ENCODE measurements at places on chromosomes 1 and 21. TPM values are rescaled to one million over a fixed set of nuclear protein-coding genes. Genes with fewer than 3 reads are reported as not detected.

GRCh38 chr1:115783311-115783710 is 14.8 kb upstream of the CASQ2 start:
- peak; percentile 10 for DNase-seq

- DNase-seq, result no peak
Observed at GRCh38 chr1:178953538-178954324, 72.0 kb upstream of the FAM20B start.

DNA sequence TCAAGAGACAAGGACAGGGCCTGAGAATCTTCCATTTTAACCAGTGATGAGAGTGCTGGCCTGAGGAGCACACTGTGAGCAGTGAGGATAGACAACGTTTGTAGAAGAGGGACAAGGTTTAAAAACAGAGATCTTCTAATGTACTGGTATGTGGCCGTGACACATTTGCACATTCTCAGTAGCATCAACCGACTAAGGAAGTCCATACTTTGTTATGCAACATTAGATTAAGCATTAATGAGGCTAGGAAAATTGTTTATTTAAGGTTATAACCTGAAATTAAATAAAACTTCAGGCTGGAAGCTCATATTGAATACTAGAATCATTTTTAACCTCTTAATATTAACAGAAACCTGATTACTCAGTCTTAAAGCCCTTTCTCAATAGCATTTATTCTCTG is 99.0 kb downstream of the SLC45A1 start:
- DNase-seq, result no peak

DNA sequence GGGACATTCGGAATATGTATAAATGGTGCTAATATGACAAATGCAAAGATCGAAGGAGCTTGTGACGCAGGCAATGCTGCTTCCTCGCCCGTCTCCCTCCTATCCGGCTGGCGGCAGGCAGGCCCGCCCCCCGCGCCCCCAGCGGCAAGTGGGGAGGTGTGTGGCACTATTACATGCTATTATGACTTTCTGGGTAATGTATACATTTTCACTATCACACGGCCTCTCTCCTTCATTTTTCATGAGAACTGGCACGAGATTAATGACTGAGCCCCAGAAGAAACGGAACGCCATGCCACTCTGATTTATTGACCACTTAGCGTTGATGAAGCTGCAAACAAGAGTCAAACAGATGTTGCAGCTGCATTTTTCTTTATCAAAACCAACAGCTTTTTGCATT is 138.9 kb upstream of the VAMP3 start:
- no peak for DNase-seq

- no peak for DNase-seq
Observed at GRCh38 chr21:41428847-41429246, 2.8 kb downstream of the MX1 start.

GRCh38 chr1:96598416-96599168 is 123.0 kb upstream of the PTBP2 start:
- no peak for DNase-seq

DNA sequence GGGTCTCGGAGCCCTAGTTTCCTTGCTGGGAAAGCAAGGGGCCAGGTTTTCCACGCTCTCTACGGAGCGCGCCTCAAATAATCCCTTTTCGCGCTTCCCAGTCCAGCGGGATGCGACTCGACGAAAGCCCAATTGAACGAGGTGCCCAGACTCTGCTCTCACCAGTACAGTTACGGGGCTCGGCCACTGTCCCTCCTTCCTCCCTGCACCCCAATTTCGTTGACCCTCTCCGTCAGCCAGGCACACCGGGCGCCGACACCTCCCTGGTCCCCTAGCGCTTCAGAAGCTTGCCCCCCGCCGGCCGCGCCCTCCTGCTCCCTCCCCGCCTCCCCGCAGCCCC is 389 bp downstream of the SEMA6C start:
- DNase-seq, result no peak

DNA sequence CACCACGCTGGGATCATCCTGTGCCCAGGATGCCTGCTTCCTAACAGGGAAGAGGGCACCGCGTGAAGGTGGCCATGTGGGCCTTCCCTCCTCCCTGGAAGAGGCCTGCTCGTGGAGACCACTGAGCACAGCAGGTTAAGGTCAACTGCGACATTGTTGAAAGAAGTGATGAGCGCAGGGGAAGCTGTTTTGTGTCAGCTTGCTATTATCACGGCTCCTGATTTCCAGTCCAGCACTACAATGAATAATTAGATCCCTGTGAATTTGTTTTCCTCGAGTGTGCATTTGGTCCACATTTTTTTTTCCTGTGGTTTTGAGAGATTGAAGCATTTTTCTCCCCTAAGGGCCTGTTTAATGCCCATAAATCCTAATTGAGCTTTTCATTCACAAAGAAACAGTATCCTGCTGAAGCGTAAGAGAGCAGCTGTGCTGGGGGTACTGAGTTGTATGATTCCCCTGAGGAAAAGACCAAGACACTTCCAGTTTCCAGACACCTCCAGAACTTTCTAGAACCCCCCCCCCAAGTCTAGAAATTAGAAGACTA is 204.9 kb downstream of the KCNJ6 start:
- no peak for DNase-seq

DNA sequence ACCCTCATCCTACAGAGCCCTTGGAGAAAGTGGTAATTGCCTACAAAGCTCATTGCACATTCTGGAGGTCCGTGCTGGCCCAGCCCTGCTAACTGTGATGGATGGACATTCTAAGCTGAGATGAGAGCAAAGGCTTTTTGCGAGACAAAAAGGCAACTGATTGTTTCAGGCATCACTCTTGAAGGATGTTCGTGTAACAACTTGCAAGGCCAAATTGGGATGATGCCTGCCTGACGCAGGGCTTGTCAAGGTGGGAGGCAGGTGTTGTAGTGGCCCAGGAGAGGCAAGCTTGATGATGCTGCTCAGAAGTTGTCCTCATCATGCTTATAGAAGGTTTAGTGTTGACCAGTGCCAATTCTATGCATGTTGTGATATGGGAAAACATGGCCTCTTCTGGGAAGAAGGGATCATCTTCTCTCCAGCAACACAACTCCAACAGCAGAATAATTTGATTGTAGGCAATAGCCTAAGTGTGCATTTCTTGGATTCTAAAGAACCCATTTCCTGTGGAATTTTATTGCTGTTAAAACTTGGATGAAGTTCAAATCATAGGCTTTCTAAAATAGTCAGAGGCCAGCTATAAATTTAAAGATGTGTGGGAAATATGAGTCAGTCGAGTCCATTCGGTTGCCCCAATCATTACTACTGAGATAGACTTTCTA is 102.5 kb upstream of the COA6 start:
- peak; percentile 60 for DNase-seq

CLDN14 gene
- not detected for total RNA-seq

TMEM240 gene
- total RNA-seq, result 3.1 TPM

MROH9 gene
- total RNA-seq, result not detected

GUK1 gene
- 208 TPM for total RNA-seq

GJA4 gene
- not detected for total RNA-seq

TMEM53 gene
- 3.9 TPM for total RNA-seq
